ENCODE measurements at places on chromosomes 7 and 10.
A peak's percentile ranks its signal among the peaks of the same experiment; 100 is the strongest.

- DNase-seq = no peak
These were observed 7.4 kb downstream of the TSPAN14 start for GRCh38 chr10:80461208-80462183.

DNA sequence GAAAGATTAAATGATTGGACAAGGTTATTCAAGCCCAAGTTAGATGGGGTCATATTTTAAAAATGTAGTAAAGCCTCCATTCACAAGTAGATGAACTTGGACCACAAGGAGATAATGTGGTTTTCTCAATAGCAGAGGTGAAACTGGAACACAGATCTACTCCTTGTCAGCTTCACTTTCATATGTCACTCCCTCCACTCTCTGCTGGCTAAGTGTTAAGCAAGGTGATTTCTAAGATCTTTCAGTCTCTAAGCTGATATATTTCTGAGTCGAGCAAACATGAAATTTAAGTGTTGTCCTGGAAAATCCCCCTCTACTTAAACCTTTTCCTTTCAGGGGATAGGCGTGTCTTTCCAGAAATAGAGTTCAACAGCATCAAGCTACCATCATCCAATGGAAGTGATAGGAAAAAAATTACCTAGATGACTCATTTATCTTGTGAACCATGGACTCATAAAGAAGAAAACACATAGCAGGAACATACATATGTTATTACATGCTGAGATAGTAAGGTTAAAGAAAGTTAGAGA, 275.0 kb downstream of the PTEN start:
- no peak for DNase-seq

DNA sequence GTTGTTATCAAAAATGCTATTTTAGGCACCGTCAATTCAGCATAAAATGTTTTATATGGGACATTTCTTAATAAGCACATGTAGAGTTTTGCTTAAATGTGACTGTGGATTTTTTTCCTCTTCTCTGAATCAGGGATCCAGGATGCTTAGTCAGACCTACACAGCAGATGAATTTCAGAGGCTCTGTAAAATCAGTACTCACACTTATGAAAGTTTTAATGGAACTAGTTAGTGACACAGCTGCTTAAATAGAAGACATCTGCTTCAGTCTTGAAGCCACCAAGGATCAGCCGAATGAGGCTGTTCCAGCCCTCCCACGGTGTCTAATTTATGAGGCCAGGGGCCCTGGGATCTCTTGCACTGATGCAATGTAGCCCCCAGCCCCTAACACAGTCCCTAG, 136.0 kb downstream of the MYOF start:
- no peak for DNase-seq

- DNase-seq = no peak
These were observed 7.4 kb downstream of the YWHAG start for GRCh38 chr7:76351372-76351771.

- peak; percentile 81 for DNase-seq
These were observed at the start of gene MAGI2 for GRCh38 chr7:79453558-79454360. Gene MAGI2 (minus strand): TSS chr7:79453667. CDS start chr7:79453320, 347 bp downstream.

DNA sequence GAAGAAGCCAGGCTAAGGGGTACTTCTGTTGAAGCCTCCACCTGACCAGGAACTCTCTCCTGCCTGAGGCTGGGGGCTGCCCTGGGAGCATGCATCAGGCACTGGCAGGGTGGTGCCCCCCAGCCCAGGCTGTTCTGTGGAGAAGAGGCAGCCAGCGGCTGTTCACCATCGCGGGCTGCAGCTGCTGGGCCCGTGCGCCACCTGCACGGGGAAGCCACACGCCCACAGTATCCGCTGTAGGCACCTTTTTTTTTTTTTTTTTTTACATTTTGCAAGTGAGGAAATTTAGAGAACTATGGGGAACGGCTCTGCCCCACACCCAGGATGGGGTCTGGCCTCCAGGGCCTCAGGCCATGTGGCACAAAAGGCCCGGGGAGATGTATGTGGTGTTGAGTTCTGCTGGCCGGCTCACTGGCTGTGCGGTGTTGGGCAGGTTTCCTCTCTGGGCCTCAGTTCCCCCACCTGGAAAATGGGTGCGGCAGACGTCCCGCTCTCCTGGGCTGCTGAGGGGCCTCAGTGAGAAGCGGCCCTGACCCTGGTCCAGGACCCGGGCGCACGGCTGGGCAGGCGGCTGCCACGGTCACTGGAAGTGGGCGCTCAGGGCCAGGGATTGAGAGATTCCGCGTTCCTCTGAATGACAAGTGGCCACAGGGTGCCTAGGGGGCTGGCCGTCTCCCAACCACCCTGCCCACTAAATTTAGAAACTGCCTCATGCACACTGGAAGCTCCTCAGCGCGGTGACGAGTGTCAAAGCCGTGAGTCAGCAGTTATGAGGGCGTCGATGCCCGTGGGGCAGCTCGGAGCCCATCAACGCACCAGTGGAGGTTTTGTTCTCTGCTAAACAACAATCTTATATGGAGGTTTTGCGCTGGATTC, 8.8 kb upstream of the INTS1 start:
- peak; percentile 25 for DNase-seq

DNA sequence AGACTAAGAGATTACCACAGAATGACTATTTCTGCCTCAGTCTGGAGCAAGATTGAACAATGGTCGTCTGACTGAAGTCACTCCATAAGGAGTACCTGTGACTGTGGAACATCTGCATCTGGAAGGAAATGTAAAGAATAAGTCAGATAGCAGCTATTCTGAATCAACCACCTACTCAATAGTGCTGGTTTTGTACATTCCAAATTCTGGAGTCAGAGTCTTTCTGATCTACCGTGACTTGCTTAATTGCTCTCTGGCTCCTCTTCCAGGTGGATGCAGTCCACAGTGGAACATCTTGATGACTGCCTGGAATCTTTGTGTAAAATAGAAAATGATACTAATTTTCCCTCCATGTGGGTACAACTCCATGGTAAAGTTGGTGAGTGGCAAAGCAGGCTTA, 156.3 kb upstream of the SEMA3C start:
- DNase-seq = peak; percentile 49

DNA sequence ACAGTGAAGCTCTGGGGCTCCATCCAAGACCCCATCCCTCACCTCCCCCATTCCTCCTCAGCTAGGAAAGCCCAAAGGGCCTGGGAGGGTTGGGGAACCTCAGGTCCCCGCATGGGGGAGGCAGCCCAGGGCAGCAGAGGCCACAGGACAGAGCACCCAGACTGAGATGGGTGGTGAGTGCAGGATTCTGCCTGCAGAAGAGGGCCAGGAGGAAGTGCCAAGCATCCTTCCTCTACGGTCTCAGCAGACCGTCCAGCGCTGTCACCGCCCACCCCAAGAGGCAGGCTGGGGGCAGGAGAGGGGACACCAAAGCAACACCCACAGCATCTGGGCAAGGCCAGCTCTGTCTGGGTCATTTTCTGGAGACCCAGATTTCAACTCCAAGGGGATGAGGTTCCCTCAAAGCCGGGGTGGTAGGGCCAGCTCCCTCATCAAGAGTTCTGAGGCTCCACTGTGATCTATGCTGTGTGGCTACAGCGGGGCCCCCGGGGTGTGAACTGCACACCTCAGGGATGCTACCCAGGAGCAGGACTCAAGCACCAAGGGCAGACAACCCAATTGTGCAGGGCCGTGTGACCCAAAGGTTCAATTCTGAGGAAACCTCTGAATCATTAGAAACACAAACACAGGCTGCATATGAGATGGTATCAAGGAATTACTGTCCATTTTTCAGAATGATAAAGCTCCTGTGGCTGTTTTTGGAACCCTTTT, 46.8 kb downstream of the CAMK2B start:
- DNase-seq = no peak

DNA sequence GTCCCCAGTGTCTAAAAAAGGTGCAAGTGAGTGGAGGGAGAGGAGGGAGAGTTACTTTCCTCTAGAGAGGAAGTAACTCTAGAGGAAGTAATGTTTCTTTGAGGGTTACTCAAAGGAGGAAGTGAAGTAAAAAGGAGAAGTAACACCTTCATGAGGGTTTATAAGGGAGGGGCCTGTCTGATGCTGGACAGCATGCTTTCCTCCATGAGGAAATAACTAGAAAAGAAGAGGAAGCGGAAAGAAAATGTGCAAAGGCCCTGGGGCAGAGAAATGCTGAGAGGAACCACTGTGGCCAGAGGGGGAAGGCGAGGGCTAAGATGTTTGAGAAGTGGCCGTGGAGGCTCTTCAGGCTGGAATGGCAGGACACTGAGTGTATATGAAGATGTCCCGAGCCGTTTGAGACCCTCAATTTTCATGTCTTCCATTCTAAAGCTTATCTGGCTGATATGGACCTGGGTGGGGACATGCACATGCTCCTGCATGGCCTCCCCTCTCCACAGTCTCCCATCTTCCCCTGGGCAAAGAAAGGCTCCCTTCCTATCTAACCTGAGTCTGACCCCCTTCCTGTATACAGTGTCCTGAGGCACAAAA, 3.4 kb upstream of the SLC18A2 start:
- DNase-seq = no peak

DNA sequence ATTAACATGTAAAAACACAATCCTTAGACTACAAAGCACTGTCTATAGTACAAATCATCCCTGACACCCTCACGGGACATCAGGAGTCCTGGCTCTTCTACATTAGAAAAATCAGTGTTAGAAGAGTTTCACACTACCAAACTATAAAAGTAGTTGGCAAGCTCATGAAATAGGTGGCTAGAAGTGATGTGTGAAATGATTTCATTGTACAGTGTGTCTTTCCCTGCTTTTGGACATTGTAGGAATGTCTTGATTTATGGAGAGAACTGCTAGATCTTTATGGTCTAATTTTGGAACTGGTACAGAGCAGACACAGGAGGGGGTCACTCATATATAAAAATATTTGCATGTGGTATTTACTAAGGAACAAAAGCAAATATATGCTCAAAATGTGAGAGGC, 33.2 kb downstream of the SEMA3A start:
- peak; percentile 22 for DNase-seq

- peak; percentile 49 for DNase-seq
These were observed 11.3 kb downstream of the ADAM12 start for GRCh38 chr10:126376956-126377355.

- no peak for DNase-seq
These were observed 63.0 kb upstream of the LOXL4 start for GRCh38 chr10:98330987-98331386.

- no peak for DNase-seq
These were observed 88.2 kb downstream of the AOAH start for GRCh38 chr7:36636126-36636525.

GRCh38 chr7:35717013-35717412, 22.1 kb upstream of the HERPUD2 start:
- no peak for DNase-seq

DNA sequence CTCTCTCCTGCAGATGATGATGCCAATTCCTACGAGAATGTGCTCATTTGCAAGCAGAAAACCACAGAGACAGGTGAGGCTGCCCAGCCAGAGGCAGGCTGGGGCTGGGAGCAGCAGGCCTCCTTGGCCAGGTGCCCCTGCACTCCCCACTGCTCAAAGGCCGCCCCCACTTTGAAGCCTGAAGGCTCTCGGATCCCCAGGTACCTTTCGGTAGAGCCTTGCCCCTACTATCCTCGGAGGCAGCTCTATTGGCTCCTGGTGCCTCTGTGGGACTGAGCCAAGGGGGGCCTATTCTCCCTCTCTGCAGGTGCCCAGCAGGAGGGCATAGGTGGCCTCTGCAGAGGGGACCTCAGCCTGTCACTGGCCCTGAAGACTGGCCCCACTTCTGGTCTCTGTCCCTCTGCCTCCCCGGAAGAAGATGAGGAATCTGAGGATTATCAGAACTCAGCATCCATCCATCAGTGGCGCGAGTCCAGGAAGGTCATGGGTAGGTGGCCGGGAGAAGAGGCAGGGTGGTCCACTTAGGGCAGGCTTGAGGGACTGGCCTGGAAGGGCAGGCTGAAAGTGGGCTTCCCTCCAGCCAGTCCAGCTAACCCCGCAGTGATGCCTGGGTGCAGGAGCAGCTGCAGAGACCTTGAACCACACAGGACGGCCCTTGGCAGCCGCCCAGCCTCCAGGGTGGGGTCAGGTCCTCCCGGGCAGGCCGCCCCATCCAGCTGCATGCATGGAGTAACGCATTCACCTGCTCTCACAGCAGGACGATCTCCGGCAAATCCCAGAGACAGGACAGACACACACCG, 14.1 kb downstream of the LAT2 start:
- DNase-seq = no peak

DNA sequence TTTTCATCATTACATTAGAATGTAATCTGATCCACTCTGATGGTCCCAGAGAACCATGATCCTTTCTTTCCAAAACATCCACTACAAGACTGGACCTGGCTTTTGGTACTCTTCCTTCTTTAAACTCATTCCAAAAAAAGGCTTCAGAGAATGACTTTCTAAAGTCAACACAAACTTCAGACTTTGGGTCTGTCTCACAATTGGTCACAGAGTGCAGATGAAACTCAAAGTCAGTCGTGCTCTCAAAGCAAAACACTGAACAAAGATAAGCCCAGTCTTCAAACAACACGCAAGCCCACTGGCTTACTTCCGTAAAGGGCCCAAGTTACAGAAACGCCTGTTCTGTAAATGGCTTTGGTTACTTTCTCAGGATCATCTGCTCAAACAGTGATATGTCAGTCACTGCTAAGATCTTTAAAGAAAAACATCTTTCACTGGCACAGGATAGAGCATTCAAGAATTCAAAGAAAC, 250.9 kb upstream of the MKLN1 start:
- peak; percentile 21 for DNase-seq

DNA sequence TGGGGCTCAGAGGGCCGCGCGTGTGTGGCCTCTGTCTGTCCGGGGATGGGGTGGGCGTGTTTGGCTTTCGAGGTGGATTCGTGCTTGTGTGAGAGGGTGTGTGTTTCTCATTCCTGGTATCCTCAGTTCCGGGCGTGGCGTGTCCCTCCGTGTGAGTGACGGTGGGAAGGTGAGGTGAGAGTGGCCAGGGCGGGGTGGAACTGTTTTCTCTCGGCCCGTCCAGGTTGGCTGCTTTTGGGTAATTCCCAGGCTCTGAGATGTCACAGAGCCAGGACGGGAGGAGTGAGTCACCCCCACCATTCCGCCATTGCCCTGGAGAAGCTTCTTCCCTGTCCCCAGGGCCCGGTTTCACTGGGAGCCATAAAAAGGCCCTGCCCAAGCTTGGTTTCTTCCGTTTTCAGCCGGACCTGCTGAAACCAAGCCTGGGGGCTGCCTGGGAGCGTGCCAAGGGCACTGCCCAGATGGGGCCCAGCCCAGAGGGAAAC, 21.3 kb upstream of the CLDN4 start:
- no peak for DNase-seq

- DNase-seq = no peak
These were observed 165.3 kb downstream of the AGMO start for GRCh38 chr7:15396210-15397158.

- DNase-seq = no peak
These were observed 10.5 kb downstream of the GHITM start for GRCh38 chr10:84149854-84150253.

Data from fibroblast of skin of abdomen (primary cell).